Metanephros (tissue), 2 donors: ENCODE measurements at places on chromosomes 4 and X. TPM values are rescaled to one million over a fixed set of nuclear protein-coding genes. Genes with fewer than 3 reads are reported as not detected.

PLS3 gene
- 146 TPM for total RNA-seq

FAM47A gene
- not detected for total RNA-seq

S100P gene
- 14.2 TPM for total RNA-seq

ACE2 gene
- 16.9 TPM for total RNA-seq

HPSE gene
- total RNA-seq: 1.3 TPM

NUDT6 gene
- total RNA-seq: 12.9 TPM

HERC5 gene
- 4.9 TPM for total RNA-seq

PAGE1 gene
- not detected for total RNA-seq

COMMD8 gene
- 22.1 TPM for total RNA-seq

TEX13B gene
- not detected for total RNA-seq

DUSP21 gene
- total RNA-seq: not detected

TRAPPC2 gene
- 30.0 TPM for total RNA-seq

POU3F4 gene
- 2.0 TPM for total RNA-seq

SPANXA2 gene
- not detected for total RNA-seq

SLC39A8 gene
- total RNA-seq: 19.6 TPM

SUPT20HL2 gene
- 0.06 TPM for total RNA-seq

TCEAL6 gene
- not detected for total RNA-seq

CLGN gene
- 0.47 TPM for total RNA-seq

CT83 gene
- total RNA-seq: not detected

CNGA1 gene
- total RNA-seq: 10.3 TPM

PNCK gene
- total RNA-seq: 6.5 TPM

NWD2 gene
- 0.06 TPM for total RNA-seq

VSIG4 gene
- total RNA-seq: 14.5 TPM

DHRSX gene
- 27.2 TPM for total RNA-seq

HS3ST1 gene
- 4.1 TPM for total RNA-seq

GPR82 gene
- total RNA-seq: 0.58 TPM

DUSP9 gene
- 72.7 TPM for total RNA-seq

NHS gene
- total RNA-seq: 16.8 TPM

GDPD2 gene
- 0.58 TPM for total RNA-seq

RNF175 gene
- total RNA-seq: 4.7 TPM

VEGFD gene
- 0.58 TPM for total RNA-seq

USP17L12 gene
- not detected for total RNA-seq

CT47B1 gene
- total RNA-seq: not detected

CLDN22 gene
- total RNA-seq: not detected

TRO gene
- total RNA-seq: 71.2 TPM

HERC6 gene
- 9.1 TPM for total RNA-seq

WDR17 gene
- total RNA-seq: 6.0 TPM

ASMT gene
- total RNA-seq: not detected

TCEAL7 gene
- total RNA-seq: 26.8 TPM

UGT2B7 gene
- 24.1 TPM for total RNA-seq

ALG13 gene
- total RNA-seq: 69.1 TPM

TNIP3 gene
- 1.5 TPM for total RNA-seq

STK26 gene
- total RNA-seq: 6.4 TPM

ENPP6 gene
- 3.9 TPM for total RNA-seq
